H9 (cell line): ENCODE measurements at places on chromosomes 7 and 10. TPM values are rescaled to one million over a fixed set of nuclear protein-coding genes. Genes with fewer than 3 reads are reported as not detected.

DNA sequence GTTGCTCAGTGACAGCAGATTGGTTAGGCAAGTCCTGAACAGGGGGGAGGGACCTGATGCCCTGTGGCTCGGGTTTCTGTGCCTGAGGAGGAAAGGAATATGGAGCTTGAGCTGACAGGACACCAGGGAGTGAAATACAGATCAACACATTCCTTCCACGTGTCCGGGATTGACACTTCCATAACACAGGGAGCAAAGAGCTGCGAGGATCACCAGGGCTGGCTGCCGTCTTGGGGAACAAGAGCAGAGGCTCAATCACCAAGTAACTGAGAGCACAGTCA, 36.7 kb upstream of the EFCAB10 start:
- H3K4me3 ChIP-seq, result no peak overlapping the region
- no peak for DNase-seq
- no peaks in the 10 kb centered on the region for H3K27me3 ChIP-seq
- no peaks in the 10 kb centered on the region for H3K4me1 ChIP-seq
- H3K27ac ChIP-seq, result no peak overlapping the region
- peaks cover 60% of the 10 kb centered on the region for H3K36me3 ChIP-seq

The VGF gene
- total RNA-seq, result 37.1 and 39.1 TPM in 2 replicates

GRCh38 chr7:158662610-158663427, 41.8 kb downstream of the NCAPG2 start:
- peaks cover 63% of the 10 kb centered on the region for H3K36me3 ChIP-seq
- H3K4me1 ChIP-seq, result no peaks in the 10 kb centered on the region
- H3K27me3 ChIP-seq, result no peaks in the 10 kb centered on the region
- DNase-seq, result no peak
- H3K4me3 ChIP-seq, result no peak overlapping the region
- H3K27ac ChIP-seq, result no peak overlapping the region

GRCh38 chr10:132363921-132364593, 32.1 kb downstream of the LRRC27 start:
- H3K4me1 ChIP-seq, result no peaks in the 10 kb centered on the region
- no peak overlapping the region for H3K4me3 ChIP-seq
- H3K27ac ChIP-seq, result no peak overlapping the region
- H3K27me3 ChIP-seq, result no peaks in the 10 kb centered on the region
- H3K36me3 ChIP-seq, result no peaks in the 10 kb centered on the region; the same call in 1 of the 2 replicates
- DNase-seq, result peak; percentile 88

The ELN gene
- 0.37 and 0.55 TPM in 2 replicates for total RNA-seq

GRCh38 chr7:100573691-100574361, at the start of gene SAP25:
Gene SAP25 (minus strand): TSS chr7:100573900. CDS start chr7:100573742, 158 bp downstream.
- no peak within 1 kb of the TSS for H3K4me3 ChIP-seq
- H3K36me3 ChIP-seq, result peaks cover 21% of the 10 kb centered on the region
- peak; percentile 70 for DNase-seq
- H3K27ac ChIP-seq, result no peak within 1 kb of the TSS
- H3K4me1 ChIP-seq, result peaks cover 5% of the 10 kb centered on the region; the same call in 1 of the 2 replicates

- no peak overlapping the region for H3K27ac ChIP-seq
- H3K4me1 ChIP-seq, result no peaks in the 10 kb centered on the region
- H3K27me3 ChIP-seq, result no peaks in the 10 kb centered on the region
- no peaks in the 10 kb centered on the region for H3K36me3 ChIP-seq
These were observed 1014.7 kb downstream of the NRG3 start for GRCh38 chr10:82889728-82890127.

The LIPN gene
- total RNA-seq, result not detected in 2 replicates

- H3K27ac ChIP-seq, result no peak overlapping the region
- no peaks in the 10 kb centered on the region for H3K27me3 ChIP-seq
- no peak overlapping the region for H3K4me3 ChIP-seq
These were observed 49.6 kb downstream of the POLL start for GRCh38 chr10:101538446-101538845.

DNA sequence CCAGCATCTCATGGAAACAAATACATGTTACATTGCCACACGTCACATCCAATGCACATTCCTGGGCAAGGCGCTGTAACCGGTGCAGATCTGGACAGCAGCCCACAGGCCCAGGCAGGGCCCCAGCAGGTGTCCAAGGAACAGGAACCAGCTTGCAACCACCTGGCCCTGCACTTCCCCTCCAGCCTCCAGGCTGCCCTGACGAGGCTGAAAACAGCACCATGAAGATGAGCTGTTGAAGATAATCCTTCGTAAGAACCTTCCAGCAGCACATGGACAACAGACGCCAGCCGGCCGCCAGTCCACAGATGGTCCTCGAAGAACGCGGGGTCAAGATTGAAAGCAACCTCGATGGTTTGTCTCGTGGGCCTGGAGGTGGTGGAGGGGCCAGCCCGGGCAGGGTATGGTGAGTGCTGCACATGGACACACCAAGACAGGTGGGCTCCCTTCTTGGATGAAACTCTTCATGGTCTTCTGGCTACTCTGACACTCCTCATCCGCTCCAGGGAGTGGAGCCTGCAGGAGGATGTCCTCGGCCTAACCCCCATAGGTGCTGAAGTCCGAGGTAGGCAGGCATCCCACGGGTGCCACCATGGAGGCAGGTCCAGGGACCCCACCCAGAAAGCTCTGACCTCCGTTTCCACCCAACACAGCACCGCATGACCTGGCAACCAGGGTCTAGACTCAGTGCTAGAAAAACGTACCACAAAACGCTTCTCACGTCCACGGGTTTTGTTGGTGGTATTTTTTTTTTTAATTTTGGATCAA, 22.9 kb downstream of the PDGFA start:
- H3K4me1 ChIP-seq, result no peaks in the 10 kb centered on the region
- H3K4me3 ChIP-seq, result no peak overlapping the region
- peaks cover 40% of the 10 kb centered on the region for H3K36me3 ChIP-seq
- no peak overlapping the region for H3K27ac ChIP-seq
- DNase-seq, result no peak
- H3K27me3 ChIP-seq, result no peaks in the 10 kb centered on the region

DNA sequence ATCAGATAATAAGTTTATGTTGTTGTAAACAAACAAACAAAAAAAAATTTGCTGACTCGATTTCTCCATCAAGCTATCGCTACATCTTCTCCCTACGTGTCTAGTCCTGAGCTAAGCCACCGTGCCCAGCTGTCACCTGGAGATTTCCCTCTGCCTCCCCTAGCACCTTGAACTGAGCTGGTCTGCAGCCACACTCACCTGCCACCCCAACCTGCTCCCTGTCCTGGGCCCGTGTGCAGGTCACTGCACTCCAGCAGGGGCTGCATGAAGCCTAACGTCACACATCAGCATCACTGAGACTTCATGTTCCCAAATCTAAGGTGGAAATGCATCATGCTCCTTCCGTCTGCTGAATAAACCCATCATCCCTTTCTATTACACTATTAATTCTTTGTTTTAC, 44.4 kb downstream of the TEX36 start:
- H3K4me1 ChIP-seq, result no peaks in the 10 kb centered on the region; the same call in 1 of the 2 replicates
- no peaks in the 10 kb centered on the region for H3K27me3 ChIP-seq
- no peaks in the 10 kb centered on the region for H3K36me3 ChIP-seq
- H3K27ac ChIP-seq, result no peak overlapping the region
- no peak overlapping the region for H3K4me3 ChIP-seq

- peaks cover 2% of the 10 kb centered on the region; the same call in 2 of the 3 replicates for H3K36me3 ChIP-seq
- no peak overlapping the region for H3K4me3 ChIP-seq
- no peak overlapping the region for H3K27ac ChIP-seq
- no peaks in the 10 kb centered on the region for H3K4me1 ChIP-seq
- no peak for DNase-seq
- H3K27me3 ChIP-seq, result no peaks in the 10 kb centered on the region
These were observed 116.5 kb downstream of the ATXN7L1 start for GRCh38 chr7:105759670-105760550.

The DRGX gene
- not detected in 2 replicates for total RNA-seq

GRCh38 chr10:108303149-108303548, 1138.6 kb upstream of the SORCS1 start:
- H3K36me3 ChIP-seq, result no peaks in the 10 kb centered on the region
- H3K27me3 ChIP-seq, result no peaks in the 10 kb centered on the region
- DNase-seq, result no peak
- H3K27ac ChIP-seq, result no peak overlapping the region

DNA sequence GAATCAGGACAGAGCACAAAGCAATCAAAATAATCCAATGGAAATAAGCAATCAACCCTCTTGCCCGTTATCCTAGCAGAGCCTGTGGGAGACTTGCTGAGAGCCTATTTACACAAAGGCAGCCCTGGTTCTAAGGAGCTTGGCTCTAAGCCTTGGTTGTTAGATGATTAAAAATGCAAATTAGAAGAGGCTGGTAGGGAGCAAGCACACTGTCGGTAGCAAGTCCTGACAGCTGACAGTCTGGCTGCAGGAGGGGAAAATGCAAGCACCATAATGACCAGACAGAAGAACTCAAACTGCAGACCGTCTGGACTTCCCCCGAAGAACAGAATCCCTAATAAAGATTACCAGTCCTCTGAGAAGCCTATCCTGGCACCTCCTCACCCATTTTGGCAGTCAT, 131.8 kb upstream of the CTTNBP2 start:
- H3K4me3 ChIP-seq, result no peak overlapping the region
- H3K36me3 ChIP-seq, result no peaks in the 10 kb centered on the region
- no peaks in the 10 kb centered on the region for H3K27me3 ChIP-seq
- no peak overlapping the region for H3K27ac ChIP-seq
- no peak for DNase-seq

The CCT6A gene
- total RNA-seq, result 303 and 310 TPM in 2 replicates

The FAM221A gene
- 13.4 and 15.0 TPM in 2 replicates for total RNA-seq

- H3K36me3 ChIP-seq, result no peaks in the 10 kb centered on the region
- no peak overlapping the region for H3K4me3 ChIP-seq
- DNase-seq, result no peak
- H3K27ac ChIP-seq, result no peak overlapping the region
- H3K4me1 ChIP-seq, result peaks cover 3% of the 10 kb centered on the region; the same call in 1 of the 2 replicates
- H3K27me3 ChIP-seq, result no peaks in the 10 kb centered on the region
These were observed 13.7 kb upstream of the MAP3K8 start for GRCh38 chr10:30420266-30420665.

DNA sequence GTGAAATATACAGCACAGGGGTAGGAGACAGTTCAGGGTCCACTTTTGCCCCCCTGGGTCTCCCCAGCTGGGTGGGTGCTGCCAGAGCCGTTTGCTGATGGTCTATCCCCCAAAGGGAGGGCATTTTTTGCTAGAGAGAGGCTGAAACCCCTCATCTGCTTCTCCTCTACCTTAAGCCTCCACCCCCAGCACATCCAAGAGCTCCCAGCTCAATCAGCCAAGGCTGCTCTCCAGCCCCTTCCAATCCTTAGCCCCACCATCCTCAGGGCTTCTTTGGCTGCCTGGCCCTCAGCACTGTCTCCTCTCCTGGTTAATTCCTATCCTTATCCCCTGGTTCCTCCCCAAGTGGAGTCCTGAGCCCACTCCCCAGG, 153.1 kb downstream of the AOAH start:
- peaks cover 5% of the 10 kb centered on the region for H3K4me1 ChIP-seq
- DNase-seq, result no peak
- no peak overlapping the region for H3K4me3 ChIP-seq
- H3K27ac ChIP-seq, result no peak overlapping the region

- no peaks in the 10 kb centered on the region for H3K36me3 ChIP-seq
- no peak overlapping the region for H3K4me3 ChIP-seq
- H3K27me3 ChIP-seq, result no peaks in the 10 kb centered on the region
- no peaks in the 10 kb centered on the region for H3K4me1 ChIP-seq
- no peak overlapping the region for H3K27ac ChIP-seq
These were observed 143.8 kb upstream of the TMEM106B start for GRCh38 chr7:12067156-12067831.

GRCh38 chr7:80240265-80241025, 105.8 kb downstream of the GNAI1 start:
- H3K27me3 ChIP-seq, result no peaks in the 10 kb centered on the region
- no peak overlapping the region for H3K27ac ChIP-seq
- no peaks in the 10 kb centered on the region for H3K4me1 ChIP-seq
- no peak for DNase-seq
- no peak overlapping the region for H3K4me3 ChIP-seq

DNA sequence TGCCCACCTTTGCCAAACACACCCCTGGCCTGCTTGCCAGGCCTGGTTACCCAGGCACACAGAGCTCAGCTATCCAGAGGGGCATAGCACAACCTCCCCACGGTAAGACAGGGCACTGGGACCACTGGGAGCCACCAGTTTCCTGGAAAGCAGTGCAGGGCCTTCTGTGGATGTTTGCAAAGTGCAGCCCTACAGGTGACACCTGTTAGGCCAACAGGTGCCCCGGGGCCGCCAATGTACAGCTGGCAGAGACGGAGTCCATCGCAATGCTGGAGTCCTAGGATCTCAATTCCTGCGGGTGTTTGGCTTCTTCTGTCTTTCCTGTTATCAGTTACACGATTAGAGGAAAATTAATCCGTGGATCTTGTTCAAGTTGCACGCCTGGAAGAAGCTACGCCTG, 94.9 kb downstream of the NPTX2 start:
- no peak for DNase-seq
- H3K27me3 ChIP-seq, result no peaks in the 10 kb centered on the region
- no peak overlapping the region for H3K27ac ChIP-seq
- H3K4me3 ChIP-seq, result no peak overlapping the region

- no peak for DNase-seq
- no peaks in the 10 kb centered on the region for H3K4me1 ChIP-seq
- H3K36me3 ChIP-seq, result no peaks in the 10 kb centered on the region
- H3K4me3 ChIP-seq, result peak overlapping the region; percentile 84; the same call in 1 of the 3 replicates
- no peak overlapping the region for H3K27ac ChIP-seq
These were observed 91.2 kb downstream of the SPAG6 start for GRCh38 chr10:22436526-22436892.

DNA sequence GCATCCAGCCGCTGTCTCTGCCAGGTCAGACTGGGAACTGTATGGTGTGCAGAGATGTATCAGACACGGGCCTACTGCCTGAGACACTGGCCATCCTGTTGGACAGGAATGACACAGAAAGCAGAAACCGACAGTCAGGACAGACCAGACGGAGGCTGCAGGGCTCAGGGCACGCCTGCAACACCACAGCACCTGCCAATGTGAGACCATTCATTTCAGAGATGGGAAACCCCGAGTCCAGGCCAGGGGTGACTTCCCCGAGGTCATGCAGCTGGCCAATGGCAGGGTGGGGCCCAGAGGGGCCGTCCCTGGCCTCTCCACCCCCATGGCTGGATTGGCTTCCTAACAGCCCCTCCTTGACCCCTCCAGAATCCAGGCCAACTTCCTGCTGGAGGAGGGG, 34.7 kb downstream of the GRID1 start:
- H3K4me1 ChIP-seq, result no peaks in the 10 kb centered on the region; the same call in 1 of the 2 replicates
- H3K27me3 ChIP-seq, result no peaks in the 10 kb centered on the region
- DNase-seq, result no peak
- H3K27ac ChIP-seq, result no peak overlapping the region
- H3K4me3 ChIP-seq, result no peak overlapping the region

GRCh38 chr7:1713502-1714484, 43.7 kb downstream of the ELFN1 start:
- no peak overlapping the region for H3K4me3 ChIP-seq
- H3K27me3 ChIP-seq, result no peaks in the 10 kb centered on the region
- DNase-seq, result peak; percentile 75
- H3K36me3 ChIP-seq, result peaks cover 6% of the 10 kb centered on the region

DNA sequence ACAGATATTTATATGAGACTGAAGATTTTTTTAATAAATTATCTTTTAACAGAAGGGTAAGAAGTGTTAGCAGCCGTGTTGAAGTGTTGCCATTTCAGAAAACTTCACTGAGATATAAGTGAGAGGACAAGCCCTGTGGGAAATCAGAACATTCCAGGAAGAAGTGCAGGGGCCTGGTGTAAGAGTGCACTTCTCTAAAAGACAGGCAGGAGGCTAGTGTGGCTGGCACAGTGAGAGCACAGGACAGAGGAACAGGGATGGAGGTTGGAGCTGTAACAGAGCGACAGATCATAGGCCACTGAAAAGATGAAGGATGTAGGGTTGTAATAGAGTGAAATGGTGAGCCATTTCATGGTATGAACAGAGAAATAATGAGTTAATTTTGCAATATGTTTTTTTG, 608.9 kb downstream of the SORCS1 start:
- H3K27me3 ChIP-seq, result no peaks in the 10 kb centered on the region; the same call in 1 of the 2 replicates
- no peaks in the 10 kb centered on the region for H3K4me1 ChIP-seq
- DNase-seq, result no peak
- H3K36me3 ChIP-seq, result no peaks in the 10 kb centered on the region
- H3K4me3 ChIP-seq, result no peak overlapping the region
